Stimulated activated CD4-positive, alpha-beta T cell treated with anti-CD3 and anti-CD28 coated beads, Interleukin-15, amount 100 ng/mL, for 1 hour (primary cell): ENCODE measurements at places on chromosomes 1 and 21.

DNA sequence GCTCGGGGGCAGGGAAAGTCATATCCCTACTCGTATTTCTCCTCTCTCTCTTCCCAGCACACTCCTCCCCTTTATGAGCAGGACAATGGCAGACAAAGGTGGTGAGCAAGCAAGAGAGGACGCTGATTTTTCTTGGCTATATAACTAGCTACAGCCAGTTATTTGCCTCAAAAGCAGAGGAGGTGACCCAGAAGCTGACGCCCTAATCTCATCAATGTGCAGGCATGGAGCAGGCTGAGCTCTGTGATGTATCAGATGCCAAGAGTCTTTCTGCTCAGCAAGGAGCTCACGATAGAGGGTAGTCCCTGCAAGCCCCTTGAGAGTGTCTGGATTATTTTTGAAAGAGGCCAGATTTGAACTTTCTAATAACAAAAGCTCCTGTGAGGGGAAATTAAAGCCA, 75.5 kb downstream of the ASTN1 start:
- DNase-seq = no peak

DNA sequence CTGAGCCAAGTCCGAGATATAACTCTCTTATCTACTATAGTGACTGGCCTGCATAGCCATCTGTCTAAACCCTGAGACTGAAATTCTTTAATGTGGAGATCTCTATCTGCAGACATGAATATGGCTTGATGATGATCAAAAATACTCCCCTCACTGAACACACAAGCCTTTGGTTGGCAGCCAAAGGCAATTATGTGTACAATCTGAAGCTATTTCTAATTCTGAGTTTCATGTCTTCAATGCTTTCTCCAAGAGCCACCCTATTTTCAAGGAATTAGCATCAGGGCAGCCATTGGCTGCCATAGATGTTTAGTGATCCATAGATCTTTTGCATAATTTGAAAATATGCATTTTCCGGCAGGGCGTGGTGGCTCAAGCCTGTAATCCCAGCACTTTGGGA, 168.2 kb downstream of the TGFB2 start:
- no peak for DNase-seq

GRCh38 chr1:59314776-59315528, 18.1 kb downstream of the FGGY start:
- DNase-seq = no peak

GRCh38 chr21:35410123-35410522, 361.0 kb upstream of the RUNX1 start:
- no peak for DNase-seq

DNA sequence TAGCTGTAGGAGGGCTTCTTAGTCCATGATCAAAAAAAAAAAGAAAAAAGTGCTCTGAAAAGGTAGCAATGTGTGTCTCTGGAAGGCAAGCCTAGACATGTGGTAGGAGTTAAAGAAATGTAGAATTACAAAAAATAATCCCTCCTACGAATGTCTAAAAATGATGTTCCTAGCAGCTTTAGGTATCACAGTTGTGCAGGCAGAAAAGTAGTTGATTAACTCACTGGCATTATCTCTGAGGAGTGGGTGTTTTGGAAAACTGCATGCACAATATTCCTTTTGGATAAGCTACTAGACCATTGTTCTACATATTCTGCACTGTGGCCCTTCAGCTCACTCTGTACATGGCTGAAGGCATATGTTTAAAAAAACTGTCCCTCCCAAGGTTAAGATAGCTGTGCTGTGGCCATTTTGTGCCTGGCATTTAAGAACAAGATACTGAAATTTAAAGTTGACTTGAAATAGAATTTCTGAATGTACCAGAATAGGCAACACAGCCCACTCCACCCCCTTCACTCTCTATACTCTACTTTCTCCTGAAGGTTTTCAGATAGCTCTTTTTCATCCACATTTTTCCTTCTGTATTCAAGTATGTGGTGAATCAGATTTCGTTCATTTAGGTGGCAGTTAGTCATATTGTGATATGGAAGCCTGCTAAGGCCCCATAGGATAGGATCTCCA, 463.9 kb upstream of the LRRC7 start:
- DNase-seq = no peak

GRCh38 chr1:21335088-21335691, 44.9 kb upstream of the ECE1 start:
- DNase-seq = no peak

GRCh38 chr1:161486806-161487741, 18.2 kb upstream of the FCGR2A start:
- DNase-seq = no peak

- DNase-seq = no peak
Measured at GRCh38 chr1:96554364-96554763, 167.2 kb upstream of the PTBP2 start.

DNA sequence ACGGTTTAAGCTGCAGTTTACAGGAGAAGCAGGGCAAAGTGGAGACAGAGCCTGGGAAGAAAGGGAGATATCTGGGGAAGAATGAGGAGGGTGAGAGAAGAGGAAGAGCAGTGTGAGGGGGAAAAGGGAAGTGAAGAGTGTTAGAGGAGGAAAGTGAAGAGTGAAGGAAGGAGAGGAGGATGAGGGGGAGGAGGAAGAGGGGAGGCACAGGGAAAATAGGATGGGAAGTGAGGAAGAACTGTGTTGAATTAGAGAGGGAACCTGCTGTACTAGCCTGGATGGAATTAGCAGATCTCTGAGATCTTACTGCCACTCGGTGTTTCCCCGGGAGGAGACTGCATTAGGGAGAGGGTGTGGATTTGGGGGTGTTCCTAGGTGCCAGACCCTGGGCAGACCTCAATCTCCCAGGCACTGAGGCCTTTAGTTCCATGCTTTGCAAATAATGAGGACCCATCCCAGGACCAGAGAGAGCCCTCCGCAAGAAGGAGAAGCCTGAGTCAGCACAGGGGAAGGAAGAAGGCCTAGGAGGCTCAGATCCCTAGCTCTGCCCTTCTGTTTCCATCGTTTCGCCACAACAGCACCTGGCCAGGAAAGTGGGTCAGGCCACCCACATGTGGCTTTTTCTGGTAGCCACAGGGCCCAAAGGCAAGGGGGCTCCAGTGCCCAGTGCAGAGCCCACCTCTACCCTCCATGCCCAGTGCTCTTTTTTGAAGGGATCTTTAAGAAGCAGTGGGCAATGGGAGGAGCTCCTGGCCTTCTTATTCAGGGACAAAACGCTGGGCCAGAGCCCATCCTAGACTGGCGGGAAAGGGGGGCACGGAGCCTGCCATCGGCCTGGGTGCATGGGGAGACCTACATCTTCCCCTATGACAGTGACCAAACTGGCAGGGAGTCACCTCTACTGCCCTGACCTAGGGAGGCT, 2.0 kb downstream of the LRRN2 start:
- DNase-seq = no peak

- no peak for DNase-seq
Measured at GRCh38 chr1:117576236-117576635, 29.6 kb upstream of the TENT5C start.

GRCh38 chr1:179550746-179551682, 24.7 kb downstream of the NPHS2 start:
- no peak for DNase-seq

- no peak for DNase-seq
Measured at GRCh38 chr1:116537040-116537831, 33.6 kb downstream of the CD58 start.

DNA sequence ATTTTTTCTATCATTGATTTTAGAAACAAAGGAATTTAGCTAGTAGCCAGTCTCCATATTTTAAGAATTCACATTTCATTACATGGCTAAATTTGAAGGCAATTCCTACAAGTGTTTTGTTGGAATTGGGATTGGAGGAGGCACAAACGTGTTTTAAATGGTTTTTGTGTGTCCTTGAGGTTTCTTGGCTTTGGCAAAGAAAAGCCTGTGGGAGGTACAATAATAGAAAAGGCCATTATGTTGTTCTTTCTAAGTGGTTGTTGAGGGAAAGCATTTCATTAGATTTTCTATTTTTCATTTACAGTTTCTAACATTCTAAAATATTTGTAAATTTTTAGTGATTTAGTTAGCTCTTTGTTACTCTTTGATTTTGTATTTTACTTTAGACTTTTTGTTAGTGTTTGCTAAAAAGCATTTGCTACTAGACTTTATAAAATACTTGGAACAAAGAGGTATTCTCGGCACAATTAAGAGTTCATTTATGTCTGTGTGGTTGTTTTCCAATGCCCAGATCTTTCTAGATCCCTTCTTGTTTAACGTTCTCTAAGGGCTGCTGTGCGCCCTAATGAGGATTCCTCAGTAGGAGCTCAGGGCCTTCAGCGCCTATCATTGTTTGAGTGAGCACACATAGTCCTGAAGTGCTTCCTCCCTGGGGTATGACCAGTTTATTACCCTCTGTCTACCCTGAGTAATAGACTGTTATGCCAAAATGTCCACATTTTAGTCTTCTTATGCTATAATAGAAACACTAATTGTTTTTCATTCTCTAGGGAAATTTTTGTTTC, 70.0 kb upstream of the KIAA1614 start:
- no peak for DNase-seq

DNA sequence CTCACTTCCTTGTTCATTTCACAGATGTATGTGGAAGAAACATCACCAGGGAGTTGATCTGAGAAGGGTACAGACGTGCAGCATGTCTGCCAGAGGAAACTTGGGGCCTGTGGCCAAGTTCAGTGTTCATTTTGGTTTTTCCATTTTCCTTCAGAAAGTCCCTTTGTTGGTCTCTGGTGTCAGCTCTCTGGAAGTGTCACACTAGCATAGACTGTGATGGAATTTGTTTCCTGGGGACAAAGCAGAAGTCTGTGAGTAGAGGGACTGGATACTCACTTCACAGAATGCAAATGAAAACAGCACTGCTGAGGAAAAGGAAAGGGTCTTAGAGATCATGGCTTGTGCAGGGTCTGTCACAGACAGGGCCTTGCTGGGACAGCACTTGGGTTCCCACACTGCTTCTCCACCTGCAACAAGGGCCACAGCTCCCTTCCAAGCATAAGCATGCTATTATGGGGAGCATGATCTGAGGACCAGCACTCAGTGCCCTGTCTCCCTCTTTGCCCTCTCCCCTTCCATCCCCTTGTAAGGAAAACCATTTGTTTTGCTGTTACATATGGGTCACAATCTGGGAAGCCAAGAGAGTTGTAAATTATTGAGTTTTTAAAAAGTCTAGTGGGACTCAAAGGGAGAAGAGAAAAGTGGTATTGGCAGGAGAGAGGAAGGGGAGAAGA, 31.4 kb upstream of the CD84 start:
- no peak for DNase-seq

- DNase-seq = no peak
Measured at GRCh38 chr1:13697738-13698137, 2.2 kb upstream of the PRDM2 start.

GRCh38 chr1:22711591-22712501, 1.2 kb downstream of the EPHB2 start:
- no peak for DNase-seq

GRCh38 chr1:159652506-159652905, 61.9 kb downstream of the CRP start:
- no peak for DNase-seq

DNA sequence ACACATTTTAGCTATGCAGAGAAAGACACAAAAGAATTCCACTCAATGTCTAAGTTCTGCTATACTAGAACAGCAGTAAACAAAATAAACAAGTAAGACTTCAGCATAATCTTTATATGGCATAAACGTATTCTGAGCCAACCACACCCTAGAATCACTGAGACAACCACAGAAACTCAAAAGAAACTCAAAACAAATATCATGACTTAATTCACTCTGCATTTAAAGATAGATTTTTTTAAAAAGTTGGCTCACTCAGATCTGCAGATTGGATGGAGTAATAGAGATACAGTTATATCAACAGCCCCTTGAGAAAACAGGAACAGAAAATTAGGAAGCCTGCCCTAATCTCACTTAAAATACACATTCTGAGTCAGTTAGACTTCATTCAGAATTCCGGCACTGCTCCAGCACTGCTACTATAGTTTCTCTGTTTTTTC, 95.0 kb downstream of the COL24A1 start:
- DNase-seq = no peak

- DNase-seq = no peak
Measured at GRCh38 chr1:82858031-82858430, 1057.3 kb downstream of the ADGRL2 start.

DNA sequence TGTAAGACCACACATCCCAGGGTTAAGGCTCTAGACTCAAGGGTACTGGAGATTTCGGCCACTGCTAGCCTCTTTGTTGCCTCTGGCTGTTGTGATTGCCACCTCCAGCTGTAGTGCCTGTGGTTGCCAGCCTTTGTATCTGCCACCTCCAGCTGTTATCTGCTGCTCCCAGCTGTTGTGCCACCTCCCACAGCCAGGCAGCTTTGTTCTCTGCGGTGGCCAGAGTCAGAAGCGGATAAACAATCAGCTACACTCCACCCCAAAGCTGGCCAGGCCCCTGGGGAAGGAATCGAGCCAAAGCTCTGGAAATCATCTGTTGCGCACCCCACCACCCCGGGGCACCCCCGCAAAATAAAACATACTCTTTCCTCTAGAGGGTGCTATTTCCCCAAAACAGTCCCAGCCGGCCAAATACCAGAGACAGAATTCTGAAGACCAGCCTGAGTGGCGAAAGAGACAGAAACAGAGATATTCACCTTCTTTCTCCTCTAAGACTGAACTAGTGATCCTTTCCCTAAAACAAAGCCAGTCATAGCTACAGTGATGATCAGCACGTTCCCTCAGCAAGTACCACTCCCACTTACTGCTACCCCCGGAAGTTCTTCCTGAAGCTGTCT, 14.8 kb upstream of the PIGM start:
- no peak for DNase-seq

- no peak for DNase-seq
Measured at GRCh38 chr1:1359664-1360468, 1.5 kb upstream of the MXRA8 start.
